ENCODE measurements at places on chromosomes 3 and 15.

DNA sequence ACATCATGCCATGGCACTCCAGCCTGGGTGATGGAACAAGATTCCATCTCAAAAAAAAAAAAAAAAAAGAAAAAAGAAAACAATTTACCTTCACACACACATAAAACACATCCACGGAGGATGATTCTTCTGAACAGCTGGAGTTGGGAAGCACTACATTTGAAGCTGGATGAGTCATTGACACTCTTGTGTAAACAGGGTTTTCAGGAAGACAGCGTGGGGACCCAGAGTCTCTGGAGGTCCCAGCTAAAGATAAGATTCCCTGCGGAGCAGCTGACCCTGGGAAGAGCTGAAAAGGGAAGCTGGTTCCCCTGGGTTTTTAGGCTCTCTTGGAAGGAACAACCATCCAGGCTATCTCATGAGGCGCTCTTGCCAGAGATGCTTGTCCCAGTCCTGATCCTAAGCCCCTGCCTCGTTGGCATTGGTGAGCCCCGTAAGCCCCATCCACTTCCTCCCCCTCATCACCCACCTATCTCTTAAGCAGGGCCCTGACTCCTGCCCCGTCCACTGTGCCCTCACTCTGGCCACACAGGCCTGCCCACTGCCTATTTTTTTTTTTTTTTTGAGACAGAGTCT, 32.0 kb upstream of the FURIN start:
- DNase-seq = no peak

DNA sequence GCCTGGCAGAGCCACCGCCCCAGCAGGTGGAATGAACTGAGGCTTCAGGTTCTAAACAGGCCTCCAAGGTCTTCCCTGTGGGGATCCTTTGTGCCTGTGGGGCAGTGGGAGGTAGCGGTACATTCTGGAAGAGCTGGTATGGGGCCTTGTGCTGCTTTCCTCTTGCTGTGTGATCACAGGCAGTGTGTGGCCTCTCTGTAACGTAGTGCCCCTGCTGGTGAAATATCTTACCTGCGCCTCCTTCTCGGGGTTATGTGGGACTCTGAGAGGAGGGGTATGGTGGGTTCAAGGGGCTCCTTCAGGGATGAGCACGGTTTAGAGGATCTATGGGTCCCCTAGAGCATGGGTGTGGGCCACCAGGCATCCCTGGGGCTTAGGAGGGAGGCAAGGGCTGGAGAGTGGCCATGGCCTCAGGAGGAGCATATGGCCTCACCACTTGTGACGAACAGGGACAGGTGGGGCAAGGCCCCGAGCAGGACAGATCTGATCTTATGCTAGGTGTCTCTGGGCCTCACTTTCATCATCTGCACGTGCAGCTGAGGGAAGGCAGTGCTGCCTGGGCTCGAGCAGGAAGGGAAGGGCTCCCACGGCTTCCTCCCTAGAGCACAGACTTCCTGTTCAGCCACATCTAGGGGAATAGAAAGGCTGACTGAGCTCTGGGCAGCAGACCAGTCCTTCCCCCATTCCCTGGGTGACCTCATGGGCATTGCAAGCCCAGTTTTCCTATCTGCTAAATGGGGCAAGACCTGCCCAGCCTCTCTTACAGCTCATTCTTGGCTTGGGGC, 1.9 kb upstream of the ALS2CL start:
- no peak for DNase-seq

- DNase-seq = no peak
Measured at GRCh38 chr15:50051811-50052419, 67.1 kb downstream of the ATP8B4 start.

DNA sequence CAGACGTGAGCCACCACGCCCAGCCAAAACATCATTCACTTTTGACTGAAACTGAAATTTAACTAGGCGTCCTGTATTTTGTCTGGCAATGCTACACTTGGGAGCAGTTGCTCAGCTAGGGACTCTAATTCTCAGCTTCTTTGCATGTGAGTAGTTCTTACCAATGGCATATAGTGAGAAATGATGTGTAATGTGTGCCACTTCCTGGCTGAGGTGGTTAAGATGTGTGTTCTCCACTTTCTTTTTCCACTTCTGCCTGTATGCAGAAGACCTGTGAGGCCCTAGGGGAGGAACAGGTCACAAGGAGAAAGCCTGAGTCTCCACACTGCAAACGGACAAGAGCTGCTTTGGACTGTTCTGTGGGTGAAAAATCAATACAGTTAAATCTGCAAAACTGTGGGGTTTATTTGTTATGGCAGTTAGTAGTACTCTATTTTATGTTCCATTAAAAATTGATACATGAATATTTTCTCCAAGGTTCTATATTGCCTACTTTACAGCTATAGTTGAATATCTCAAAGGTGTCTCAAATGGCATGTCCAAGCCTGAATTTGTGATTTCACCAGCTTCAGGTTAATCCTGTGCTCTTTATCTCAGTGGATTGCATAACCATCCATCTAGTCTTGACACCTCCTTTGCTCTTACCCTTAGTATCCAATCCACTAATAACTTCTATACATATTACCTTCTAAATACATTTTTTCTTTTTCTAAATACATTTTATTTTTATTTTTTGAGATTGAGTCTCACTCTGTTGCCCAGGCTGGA, 59.3 kb downstream of the NR1D2 start:
- DNase-seq = no peak

DNA sequence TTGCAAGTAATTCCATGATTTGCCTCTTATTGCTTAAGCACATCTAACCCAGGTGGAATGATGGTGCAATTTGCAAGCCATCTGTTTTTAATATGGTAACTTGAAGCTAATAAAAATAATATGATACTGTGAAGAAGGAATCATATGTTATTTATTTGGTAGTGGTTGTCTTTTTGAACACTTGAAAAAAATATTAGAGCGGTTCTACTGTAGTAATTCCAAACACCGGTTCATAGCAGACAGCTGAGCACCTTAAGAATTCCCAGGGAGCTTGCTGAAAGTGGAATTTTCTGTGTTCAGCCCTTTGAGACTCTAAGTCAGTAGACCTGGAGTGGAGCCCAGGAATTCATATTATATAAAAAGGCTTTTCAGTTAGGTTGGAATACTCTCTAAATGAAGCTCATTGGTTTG, 687.4 kb downstream of the EDEM1 start:
- DNase-seq = no peak

DNA sequence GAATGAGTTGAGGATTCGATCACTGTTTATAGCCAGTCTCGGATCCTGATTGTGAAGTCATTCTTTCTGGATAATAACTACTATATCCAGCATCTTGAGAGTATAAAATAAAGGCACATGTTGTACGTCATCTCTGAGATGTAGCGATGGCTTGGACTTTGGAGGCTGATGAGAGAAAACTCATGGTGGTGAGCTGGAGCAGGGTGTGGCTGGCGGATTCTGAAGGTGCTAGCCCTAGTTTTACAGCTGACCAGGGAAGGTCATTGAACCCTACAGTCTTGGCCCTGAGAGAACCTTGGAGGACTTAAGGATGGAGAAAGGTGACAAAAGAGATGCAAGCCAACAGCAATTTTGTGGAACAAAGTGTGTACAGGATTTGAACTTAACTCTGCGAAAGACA, 153.8 kb downstream of the IGF1R start:
- DNase-seq = no peak

DNA sequence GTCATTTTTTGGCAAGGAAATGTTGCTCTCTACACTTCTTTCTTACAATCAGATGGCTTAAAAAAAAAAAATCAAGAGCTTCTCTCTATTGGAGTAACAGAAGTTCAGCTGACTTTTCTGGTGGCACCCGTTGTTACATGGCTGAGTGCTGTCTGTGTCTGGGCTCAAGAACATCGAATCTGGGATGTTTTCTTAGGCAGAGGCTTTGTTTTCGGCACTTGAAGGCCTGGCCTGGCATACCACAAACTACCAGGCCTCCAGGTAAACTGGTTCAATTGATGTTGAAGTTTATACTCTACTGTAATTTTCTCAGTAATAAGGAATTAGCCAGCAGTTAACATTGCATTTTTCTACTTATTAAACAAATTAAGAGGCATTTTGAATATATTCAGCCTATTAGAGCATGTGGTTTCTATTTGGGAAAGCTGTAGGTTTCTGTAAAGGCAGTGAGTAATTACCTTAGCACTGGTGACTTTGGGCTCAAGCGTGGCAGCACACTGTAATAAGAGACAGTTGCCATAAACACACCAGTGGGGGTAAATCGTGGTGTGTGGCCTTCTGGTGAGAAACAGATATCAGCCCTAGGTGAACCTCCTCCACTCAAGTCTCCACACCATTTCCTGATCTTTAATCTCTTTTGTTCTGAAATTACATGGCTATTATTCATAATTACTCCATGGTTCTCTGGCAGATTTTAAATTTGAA, 544.7 kb downstream of the MECOM start:
- no peak for DNase-seq

- DNase-seq = no peak
Measured at GRCh38 chr15:52975941-52976449, 185.9 kb upstream of the ONECUT1 start.
